Stimulated activated CD4-positive, alpha-beta T cell treated with anti-CD3 and anti-CD28 coated beads, Interleukin-4, amount 100 ng/mL, for 24 hours (primary cell): ENCODE measurements at places on chromosomes 6 and 20.
A peak's percentile ranks its signal among the peaks of the same experiment; 100 is the strongest.

GRCh38 chr6:82484001-82484400 is 120.4 kb downstream of the TPBG start:
- DNase-seq, result no peak

DNA sequence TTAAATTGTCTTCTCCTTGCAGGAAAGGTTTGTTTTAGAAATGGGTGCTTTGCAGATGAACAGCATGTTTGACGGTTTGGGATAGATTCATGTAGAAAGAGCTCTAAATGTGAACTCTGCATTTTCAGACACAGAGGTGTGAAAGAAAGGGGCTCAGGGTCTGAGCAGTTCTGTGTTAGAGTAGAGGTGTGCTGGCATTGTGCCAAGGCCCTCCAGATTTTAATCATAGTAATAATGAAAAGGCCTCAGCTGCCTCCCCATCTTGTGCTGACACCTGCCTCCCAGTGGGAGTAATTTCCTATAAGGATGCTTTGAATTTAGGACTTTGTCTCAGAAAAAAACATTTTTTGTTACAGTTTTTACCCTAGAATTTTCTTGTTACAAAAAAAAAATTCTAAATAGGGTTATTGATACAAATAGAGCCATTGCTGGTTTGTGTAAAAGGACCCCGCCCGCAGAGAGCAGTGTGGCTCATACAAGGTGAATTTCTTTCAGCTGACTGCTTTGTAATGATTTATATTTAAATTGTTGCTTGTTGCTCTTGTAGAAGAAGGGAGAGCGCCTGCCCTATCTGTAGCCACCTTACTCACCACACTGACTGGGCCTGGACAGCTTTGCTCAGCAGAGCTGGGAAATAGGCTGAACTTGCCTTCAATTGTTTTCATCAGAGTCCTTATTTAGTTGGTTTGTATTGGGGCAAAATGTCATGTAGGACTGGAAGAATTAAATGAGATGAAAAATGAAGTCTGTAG is 294.5 kb downstream of the ZFAND3 start:
- no peak for DNase-seq

GRCh38 chr6:139710556-139710955 is 336.1 kb upstream of the CITED2 start:
- no peak for DNase-seq

- no peak for DNase-seq
These were observed 179.7 kb upstream of the GJE1 start for GRCh38 chr6:141953072-141953471.

- no peak for DNase-seq
These were observed 124.3 kb downstream of the ARID1B start for GRCh38 chr6:156901309-156902019.

DNA sequence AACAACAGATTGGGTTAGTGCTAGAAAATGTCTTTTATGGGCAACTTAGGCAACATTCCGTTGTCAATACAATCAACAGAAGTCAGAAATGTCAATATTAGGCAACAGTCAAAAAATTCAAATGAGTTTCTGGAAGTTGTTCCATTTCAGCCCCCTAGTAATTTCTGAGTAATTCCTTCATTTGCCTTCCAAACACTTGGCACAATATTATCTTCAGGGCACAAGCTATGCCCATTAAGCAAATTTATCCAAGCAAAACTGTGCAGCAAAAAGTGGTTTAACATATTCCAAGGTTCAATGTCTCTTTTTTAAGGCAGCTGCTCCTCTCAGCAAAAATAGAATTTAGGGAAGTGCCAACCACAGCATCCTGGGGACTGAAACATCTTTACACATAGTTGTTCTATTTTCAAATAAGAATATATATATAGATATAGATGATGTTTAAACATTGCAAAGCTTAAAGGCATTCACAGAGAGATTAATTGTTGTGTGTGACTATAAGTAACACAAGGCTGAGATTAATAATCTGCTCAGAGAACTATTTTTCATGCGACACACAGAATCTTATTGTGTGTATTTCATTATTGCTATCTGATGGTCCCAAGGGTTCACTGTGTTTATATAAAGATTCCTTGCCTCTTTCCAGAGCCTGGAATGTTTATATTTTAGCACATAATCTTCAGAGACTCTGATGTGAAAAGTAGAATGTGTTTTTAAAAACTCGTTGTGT is 75.2 kb upstream of the ADTRP start:
- DNase-seq, result no peak

DNA sequence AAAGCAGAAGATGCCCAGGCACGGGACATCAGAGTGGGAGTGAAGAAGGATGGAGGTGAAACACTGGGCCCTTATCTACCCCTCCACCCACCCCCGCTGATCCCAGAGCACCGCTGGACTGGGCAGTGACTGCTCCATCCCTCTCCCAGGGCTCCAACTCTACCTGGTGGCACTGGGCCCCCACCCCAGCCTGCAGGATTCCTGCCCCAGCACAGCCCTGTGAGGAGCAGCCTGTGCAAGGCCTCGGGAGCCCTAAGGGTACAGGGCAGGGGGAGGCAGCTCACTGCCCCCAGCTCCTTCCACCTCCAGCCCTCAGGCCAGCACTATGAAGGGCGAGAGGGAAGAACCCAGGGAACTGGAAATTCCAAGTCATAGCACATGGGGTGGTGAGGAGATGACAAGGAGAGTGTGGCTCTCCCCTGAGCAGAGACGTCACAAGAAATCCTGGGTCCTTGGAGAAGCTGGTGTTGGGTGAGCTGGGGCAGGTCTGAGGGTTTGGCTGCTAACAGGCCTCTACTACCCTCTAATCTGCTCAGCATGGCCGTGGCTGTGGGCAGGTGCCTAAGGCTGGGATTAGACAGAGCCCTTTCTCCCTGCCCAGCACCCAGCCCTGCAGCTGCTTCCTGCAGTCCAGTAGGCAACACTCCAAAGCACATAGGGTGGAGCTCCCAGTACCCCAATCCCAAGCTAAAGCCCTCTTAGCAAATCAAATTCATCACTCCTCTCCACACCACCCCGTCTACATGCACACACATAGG is 3.5 kb downstream of the CST3 start:
- no peak for DNase-seq

DNA sequence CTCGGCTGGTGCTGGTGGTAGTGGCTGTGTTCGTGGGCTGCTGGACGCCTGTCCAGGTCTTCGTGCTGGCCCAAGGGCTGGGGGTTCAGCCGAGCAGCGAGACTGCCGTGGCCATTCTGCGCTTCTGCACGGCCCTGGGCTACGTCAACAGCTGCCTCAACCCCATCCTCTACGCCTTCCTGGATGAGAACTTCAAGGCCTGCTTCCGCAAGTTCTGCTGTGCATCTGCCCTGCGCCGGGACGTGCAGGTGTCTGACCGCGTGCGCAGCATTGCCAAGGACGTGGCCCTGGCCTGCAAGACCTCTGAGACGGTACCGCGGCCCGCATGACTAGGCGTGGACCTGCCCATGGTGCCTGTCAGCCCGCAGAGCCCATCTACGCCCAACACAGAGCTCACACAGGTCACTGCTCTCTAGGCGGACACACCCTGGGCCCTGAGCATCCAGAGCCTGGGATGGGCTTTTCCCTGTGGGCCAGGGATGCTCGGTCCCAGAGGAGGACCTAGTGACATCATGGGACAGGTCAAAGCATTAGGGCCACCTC is 8.8 kb downstream of the NPBWR2 start:
- DNase-seq, result no peak

DNA sequence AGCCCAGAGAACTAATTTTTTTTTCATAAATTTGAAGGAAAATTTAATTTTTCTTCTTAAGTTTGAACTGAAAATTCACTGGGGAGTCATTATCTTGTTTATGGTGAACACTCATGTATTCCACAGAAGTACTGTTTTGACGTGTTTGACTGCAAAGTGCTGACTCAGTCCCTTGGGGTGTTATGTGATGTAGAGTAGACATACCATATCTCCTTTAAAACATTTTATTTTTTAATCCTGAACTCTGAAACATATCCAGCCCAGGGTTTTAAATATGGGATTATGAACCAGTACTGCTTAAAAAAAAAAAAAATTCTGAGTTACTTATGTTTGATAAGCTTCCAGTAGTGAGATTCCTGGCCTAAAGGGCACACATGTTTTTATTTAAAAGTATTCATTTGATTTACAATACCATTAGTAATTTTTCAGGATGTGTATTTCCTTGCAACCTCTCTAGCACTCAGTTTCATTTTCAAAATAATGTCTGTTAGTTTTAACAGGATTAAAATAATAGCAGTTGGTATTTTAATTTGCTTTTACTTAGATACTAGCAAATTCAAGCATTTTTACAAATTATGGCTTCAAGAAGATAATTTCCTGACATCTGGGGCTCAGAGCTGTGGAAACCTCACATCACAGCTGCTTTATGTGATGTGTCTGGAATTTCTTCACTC is 81.7 kb upstream of the PDE10A start:
- DNase-seq, result no peak

GRCh38 chr6:35677456-35677855 is 11.3 kb downstream of the FKBP5 start:
- DNase-seq, result no peak

GRCh38 chr6:157242791-157243190 is 80.5 kb downstream of the TMEM242 start:
- DNase-seq, result no peak

DNA sequence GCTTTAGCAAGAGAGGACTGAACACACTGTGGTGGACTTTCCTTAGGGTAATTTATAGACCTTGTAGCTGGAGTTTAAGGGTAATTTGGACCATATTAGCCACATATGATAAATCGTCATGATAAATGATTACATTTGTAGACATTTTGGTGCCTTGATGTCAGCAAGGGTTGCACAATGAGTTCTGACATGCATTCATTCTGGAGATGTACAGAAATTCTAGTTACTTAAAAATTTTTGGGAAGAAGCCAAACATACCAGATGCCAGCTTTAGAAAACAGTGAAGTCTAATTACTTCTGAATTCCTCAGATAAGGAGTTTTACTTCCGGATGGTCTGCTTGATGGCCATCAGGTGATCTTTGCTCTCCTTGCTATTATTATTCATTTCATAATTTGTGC is 653.1 kb downstream of the TBC1D32 start:
- no peak for DNase-seq

DNA sequence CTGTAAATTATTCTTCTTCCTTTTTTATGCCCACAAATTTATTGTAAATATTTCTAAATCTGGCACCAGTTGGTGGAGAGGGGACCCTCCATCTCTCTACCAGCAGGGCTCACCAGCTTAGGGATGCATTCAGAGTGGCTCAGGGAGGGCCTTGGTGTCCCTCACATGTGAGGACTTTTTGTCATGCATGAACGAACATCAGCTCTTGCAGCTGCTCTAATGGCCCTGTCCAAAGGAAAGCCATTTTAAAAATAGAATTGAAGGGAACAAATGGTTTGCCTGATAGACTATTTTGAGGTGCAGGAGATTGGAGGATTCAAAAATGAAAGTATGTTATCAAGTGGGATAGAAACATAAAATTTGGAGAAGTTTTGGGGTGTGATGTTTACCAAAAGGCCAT is 37.5 kb upstream of the KLHL31 start:
- no peak for DNase-seq

DNA sequence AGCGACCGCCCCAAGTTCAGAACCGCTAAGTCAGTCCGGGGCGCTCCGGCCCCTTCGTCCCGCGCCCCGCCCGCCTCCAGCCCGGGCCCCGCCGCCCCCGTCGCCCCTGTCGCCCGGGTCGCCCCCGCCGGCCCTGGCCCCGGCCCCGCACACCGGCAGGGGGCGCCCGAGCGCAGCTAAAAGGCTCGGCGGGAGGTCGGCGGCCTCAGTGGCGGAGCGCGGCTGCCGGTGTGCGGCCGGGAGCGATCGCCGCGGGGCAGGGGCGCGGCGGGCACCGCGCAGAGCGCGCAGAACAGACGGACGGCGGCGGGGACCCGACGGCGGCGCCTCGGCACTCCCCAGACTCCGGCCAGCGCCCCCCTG is at the start of gene FNDC1:
Gene FNDC1 (plus strand): TSS at position 208 of the 363 bp plus-strand sequence. CDS start 197 bp downstream, outside the sequence.
- DNase-seq, result peak; percentile 56

DNA sequence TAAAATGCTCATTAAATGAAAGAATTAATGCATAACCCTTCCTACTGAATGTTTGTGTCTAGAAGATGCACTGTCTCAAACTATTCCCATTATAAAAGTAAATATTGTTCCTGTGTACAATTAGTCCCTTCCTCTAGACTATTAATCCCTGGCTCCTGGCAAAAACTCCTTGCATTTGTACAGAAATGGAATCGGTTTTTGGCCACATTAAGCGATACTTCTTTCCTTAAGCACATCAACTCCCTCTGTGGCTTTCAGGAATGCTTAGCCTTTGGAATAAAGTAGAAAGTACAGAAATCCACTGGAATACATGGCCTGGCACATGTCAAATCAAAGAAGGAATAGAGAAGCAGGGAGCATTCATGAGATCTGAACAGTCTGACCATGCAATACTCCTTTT is 179.8 kb downstream of the GMPR start:
- DNase-seq, result no peak

- no peak for DNase-seq
These were observed 365.1 kb downstream of the ZFAND3 start for GRCh38 chr6:38184585-38185080.

GRCh38 chr20:5114403-5114802 is 5.4 kb downstream of the PCNA start:
- DNase-seq, result no peak

DNA sequence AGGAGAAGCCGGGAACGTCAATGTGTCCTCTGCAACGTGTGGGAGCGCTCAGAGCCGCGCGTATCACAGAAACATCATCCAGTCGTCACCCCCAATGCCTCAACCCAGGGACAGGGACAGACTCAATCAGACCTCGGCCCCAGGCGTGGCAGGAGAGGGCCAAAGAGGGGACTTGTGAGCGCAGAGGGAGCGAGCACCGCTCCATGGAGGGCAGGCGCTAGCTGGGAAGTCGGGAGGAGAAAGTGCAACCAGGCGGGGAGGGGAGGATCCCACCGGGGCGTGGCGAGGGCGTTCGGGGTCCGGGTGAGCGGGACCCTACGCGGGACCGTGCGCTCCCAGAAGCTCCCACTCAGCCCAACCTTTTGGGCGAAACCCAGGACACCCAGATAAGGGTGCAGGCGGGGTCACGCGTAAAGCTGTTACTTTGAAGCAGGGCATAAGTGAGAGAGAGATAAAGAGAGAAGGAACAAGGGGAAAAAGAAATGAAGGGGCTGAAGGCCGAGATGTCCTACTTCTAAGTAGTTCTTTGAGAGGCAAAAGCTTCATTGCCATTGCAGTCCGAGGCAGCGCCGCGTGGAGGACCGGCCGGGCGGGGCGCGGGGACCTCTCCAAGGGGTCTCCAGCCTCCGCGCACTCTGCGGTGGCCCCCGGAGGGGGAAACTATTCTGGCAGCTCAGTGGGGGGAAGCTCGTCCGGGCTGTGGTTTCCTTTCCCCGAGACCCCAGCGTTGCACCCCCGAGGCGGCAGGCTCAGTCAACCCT is 862 bp upstream of the SOBP start:
- DNase-seq, result peak; percentile 11

- no peak for DNase-seq
These were observed 211.1 kb downstream of the GMDS start for GRCh38 chr6:2034256-2034655.

GRCh38 chr20:36461600-36462439 is 79.5 kb upstream of the MYL9 start:
- no peak for DNase-seq

DNA sequence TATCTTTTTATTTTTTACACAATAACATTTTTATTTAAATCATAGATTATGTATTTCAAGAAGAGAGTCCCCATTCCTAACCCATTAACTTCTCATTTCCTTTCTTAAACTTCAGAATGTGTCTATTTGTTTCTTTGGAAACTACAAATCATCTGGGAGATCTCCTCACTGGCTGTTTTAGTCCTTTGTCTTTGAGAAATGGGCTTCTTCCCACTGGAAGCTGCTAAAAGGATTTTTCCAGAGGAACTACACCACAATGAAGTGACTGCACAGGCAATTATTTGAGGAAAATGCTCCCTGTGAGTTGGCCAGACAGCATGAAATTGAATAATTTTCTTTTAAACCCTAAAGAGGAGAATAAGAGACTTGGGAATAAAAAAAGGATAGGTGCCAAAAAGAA is 119.1 kb downstream of the TENT5A start:
- DNase-seq, result no peak
